ENCODE measurements at places on chromosomes 1 and 21.

GRCh38 chr1:200081151-200081968 is 53.9 kb downstream of the NR5A2 start:
- DNase-seq, result no peak

- DNase-seq, result no peak
Measured at GRCh38 chr1:201562659-201563405, 23.9 kb downstream of the NAV1 start.

GRCh38 chr1:231241750-231242149 is 738 bp downstream of the GNPAT start:
- peak; percentile 15 for DNase-seq

GRCh38 chr1:101960142-101960541 is 36.6 kb downstream of the OLFM3 start:
- no peak for DNase-seq

- DNase-seq, result no peak
Measured at GRCh38 chr1:201870397-201870796, 18.3 kb upstream of the SHISA4 start.

- no peak for DNase-seq
Measured at GRCh38 chr1:64898107-64898861, 68.1 kb downstream of the JAK1 start.

DNA sequence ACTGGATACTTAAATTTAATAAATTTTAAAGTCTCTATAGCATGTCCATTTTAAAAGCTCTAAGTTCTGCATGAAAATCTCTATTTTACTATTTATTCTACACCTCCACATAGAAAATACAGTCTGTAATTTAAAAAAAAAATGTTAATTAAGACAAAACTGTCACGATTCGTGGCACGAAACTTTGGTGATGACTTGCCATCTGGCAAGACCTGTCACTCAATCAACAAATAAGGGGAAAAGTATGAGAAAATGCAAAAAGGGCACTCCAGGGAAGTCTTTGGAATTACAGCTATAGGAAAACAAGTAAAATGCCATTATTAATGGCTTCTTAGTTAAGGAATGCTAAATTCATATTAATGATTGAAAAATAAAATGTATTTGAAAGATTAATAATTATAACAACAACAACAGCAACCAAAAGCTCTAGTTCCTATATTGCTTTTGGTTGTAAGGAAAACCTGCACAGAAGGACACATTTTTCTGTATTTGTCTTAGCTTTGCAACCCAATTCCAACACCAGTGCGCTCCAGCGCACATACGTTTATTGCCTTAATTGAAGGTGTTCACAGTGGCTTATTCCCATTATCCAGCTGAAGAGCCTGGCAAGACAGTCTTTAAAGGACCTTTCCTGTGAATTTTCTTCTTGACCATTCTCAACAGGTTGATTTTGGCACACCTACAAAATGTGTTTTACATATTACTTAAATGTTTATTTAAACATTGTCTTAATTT is 107.8 kb downstream of the PLPPR5 start:
- DNase-seq, result no peak

DNA sequence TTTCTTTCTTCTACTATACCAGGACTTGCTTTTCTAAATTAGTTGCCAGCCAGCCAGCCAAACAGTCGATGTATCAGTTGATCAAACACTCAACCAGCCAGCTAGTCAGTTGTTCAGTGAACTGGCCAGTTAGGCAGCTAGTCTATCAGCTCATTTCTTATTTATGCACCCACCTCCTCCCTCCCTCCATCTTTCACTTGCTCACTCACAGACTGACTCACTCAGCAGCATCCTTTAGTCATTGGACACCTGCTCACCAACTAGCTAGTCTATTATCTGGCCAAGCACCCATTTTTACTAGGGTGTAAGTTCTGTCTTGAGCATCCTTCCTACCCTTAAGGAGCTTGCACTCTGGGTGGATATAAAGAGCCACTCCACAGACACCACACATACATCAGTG is 5.9 kb upstream of the SPRR4 start:
- no peak for DNase-seq

- no peak for DNase-seq
Measured at GRCh38 chr1:93715529-93716126, 34.0 kb upstream of the BCAR3 start.

- DNase-seq, result no peak
Measured at GRCh38 chr1:70146488-70146887, 58.9 kb downstream of the LRRC40 start.

DNA sequence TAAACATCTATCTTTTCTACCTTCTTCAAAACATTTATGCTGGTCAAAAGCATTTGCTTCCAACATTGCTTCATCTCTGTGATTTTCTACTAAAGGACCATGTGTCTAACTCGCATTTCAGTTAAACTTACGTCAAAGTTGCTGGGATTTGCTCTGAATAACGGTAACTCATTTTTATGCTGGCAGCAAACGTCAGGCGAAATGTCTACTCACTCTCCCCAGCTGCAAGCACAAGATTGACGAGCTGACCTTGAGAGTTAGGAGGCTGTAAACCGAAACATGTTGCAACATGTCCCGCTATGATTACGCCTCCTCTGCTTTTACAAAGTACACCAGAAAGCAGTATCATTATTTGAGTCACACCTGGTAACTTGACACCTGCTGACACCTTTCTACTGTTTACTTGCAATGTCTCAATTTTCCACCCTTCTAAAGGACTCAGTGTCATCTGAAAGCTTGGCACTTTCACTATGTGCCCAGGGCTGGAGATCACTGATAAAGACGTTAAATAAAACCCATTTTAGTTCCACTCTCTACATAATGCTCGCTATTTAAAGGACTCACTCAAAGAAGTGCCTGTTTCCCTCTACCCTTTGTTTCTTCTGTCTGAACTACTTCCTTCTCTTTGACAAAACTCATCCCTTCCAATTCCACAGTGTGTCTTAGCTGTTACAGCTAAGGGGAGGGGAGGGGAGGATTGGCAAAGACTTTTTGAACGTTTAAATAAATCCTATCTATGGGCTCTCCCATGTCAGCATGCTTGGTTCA is 111.9 kb downstream of the PTPN14 start:
- DNase-seq, result peak; percentile 40

DNA sequence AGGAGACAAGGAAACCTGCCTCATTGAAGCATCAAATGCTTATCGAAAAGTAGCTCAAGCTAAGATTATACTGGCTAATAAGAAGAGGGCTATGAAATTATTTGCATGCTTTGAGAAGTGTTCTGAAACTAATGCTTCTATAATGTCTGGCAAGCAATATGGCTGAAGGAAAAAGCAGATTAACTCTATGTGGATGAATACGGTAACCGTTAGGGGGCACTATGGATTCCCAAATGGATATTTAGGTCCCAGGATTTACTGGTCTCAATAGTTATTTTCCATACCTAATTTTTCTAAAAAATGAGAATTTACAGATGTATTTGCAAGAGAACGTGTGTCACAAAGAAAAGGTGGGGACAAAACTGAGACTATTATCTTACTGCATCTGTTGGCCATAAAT is 34.6 kb upstream of the RRP15 start:
- no peak for DNase-seq

DNA sequence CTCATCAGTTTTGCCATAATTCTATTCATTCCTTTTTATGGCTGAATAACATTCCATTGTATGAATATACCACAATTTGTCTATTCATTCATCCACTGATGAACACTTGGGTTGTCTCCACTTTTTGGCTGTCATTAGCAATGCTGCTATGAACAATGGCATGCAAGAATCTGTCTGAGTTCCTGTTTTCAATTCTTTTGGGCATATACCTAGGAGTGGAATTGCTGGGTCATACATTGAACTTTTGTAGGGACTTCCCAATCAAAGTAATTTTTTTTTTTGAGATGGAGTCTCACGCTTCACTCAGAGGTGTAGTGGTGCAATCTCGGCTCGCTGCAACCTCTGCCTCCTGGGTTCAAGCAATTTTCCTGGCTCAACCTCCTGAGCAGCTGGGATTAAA is 34.9 kb downstream of the AADACL4 start:
- no peak for DNase-seq

- no peak for DNase-seq
Measured at GRCh38 chr1:196380316-196380715, 227.9 kb downstream of the KCNT2 start.

GRCh38 chr1:60942896-60943638 is 139.3 kb upstream of the NFIA start:
- no peak for DNase-seq

Measured in CD4-positive, alpha-beta memory T cell (primary cell).